ENCODE measurements at places on chromosomes 13 and 19. TPM values are rescaled to one million over a fixed set of nuclear protein-coding genes. Genes with fewer than 3 reads are reported as not detected.
A peak's percentile ranks its signal among the peaks of the same experiment; 100 is the strongest.

- no peak for DNase-seq
These were observed 6.7 kb downstream of the KLK14 start for GRCh38 chr19:51075998-51076397.

GRCh38 chr13:45393941-45394570 lies 24.1 kb downstream of the SLC25A30 start:
- peak; percentile 53 for DNase-seq

The ZFP82 gene
- total RNA-seq: 4.3 TPM

GRCh38 chr13:106133025-106133424 lies 402.4 kb downstream of the EFNB2 start:
- DNase-seq: no peak

The NKG7 gene
- 1.0 TPM for total RNA-seq

GRCh38 chr19:37593996-37594303 lies 642 bp downstream of the ZNF571 start:
- no peak for DNase-seq

The CD22 gene
- total RNA-seq: 1.9 TPM

Measured in heart left ventricle (tissue), 16 donors.